Activated CD8-positive, alpha-beta memory T cell treated with anti-CD3 and anti-CD28 coated beads for 1 hour (primary cell): ENCODE measurements at places on chromosomes 12 and 14.

DNA sequence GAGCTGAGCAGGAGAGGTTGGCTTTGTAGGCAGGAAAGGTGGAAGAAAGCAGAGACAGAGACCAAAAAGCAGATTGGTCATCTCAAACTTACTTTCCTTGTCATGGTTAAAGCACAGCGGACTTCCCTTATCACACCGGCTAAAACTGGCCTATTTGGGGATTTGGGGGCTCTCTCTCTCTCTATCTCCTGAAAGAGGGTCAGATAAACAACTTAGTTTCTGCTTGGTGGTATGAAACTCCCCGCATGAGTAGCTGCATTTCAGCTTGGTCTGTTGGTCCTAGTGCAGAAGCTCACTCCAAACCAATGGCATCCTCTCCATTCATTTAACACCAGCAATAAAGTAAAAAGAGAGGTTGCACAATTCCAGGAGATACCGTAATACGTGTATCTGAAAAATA is 57.1 kb downstream of the TNFAIP2 start:
- DNase-seq = no peak

DNA sequence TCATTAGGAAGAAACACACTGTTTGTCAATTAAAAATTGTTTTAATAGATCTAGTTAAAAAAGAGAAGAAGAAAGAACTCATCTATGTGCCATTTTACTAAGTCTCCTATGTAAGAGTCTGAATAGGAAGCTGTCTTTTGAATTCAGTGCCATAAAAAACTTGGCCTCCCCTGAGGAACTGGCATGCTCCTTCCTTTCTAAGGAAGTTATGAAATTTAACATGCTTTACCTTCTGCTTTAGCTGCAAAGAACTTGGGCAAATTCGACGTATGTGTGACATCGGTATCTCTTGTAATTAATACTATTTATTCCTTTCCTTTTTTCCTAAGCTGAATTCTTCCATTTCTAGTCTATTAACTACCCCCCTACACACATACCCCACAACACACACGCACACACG is 12.5 kb downstream of the TM7SF3 start:
- no peak for DNase-seq

DNA sequence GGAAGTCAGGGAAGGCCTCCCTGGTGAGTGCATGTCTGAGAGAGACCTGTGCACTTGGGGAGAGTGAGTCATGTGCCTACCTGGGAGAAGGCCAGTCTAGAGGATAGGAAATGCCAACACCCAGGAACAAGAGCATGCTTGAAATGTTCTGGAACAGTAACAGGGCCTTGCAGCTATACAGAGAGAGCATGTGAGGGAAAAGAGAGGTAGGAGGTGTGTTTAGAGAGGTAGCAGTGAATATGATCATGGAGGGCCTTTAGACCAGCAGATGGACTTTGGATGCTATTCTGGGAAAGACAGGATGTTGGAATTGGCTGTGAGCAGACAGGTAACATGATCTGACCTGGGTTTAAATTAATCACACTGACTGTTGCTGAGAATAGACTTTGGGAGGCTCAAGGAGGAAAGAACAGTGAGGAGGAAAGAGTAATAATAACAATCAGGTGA is 1143.6 kb downstream of the FLRT2 start:
- no peak for DNase-seq

DNA sequence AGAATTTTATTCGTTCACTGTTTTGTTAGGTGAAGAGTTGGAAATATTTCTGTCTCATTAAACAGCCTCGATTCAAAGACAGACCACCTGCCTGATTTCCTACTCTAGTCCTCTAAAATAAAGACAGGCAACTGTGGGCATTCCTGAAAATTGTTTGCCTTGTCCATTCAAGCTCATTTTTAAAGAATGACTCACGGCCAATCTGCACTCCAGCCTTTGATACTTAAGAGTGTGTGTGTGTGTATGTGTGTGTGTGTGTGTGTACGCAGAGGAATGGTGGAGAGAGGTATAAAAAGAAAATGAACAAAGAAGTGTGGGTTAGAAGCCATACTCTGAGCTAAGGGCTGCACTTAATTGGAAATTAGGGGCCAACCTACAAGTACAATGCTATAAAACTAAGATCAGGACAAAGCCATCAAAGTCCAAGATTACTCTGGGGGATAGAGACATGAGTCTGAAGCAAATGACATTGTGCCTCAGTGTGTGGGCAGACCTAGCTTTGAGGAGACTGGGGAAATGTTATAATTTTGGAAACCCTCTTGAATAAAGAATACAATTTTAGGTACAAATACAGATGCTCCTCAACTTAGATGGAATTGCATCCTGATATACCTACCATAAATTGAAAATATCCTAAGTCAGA is 45.6 kb upstream of the SOCS2 start:
- DNase-seq = no peak

DNA sequence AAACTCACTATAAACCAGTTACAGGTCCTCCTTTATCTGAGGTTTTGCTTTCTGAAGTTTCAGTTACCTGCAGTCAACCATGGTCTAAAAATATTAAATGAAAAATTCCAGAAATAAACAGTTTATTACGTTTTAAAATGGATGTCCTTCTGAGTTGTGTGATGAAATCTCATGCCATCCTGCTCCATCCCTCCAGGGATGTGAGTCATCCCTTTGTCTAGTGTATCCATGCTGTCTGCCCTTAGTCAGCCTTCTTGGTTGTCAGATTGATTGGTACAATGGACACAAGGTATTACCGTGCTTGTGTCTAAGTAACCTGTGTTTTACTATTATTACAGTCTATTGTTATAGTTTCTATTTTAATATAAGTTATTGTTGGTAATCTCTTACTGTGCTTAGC is 328.3 kb downstream of the APAF1 start:
- DNase-seq = no peak

DNA sequence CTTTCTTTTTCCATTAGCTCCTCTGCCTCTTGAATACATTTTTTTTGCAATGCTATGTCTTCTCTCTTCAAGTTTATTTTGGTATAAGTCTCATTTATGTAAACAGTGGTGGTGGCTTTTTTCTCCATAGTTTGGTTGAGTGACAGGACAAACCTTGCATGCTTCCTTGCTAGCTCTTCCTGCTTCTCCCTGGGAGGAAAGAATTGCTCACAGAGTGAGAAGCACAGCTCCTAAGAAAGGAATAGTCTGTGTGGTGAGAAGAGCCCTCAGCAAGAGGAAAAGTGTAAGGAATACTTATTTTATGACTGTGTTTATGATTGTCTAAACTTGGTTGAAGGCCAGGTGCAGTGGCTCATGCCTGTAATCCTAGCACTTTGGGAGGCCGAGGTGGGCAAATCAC is 11.5 kb downstream of the CCDC175 start:
- no peak for DNase-seq
